Mammary epithelial cell (primary cell): ENCODE measurements at places on chromosomes 13 and 19.
A peak's percentile ranks its signal among the peaks of the same experiment; 100 is the strongest.

- DNase-seq, result no peak
Measured at GRCh38 chr19:36572593-36573019, 486 bp downstream of the ZNF529 start.

GRCh38 chr13:113137691-113138298 lies 15.2 kb downstream of the F10 start:
- no peak for DNase-seq

DNA sequence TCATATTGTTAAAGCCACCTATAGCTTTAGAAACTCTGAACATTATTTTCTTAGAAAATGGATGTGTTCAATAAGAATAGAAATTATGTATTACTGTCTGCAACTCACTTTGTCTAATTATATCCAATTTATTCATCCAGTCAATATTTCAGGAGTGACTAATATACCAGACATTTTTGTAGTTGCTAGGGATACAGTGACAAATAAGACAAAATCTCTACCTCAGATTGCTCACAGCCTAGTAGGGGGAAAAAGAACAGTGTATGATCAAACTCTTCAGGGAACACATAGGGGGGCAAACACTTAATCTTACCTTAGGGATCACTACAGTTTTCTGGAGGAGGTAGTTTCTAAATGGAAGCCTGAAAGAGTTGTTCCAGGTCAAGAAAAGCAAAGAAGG lies 8.6 kb downstream of the BRCA2 start:
- DNase-seq, result peak; percentile 39

DNA sequence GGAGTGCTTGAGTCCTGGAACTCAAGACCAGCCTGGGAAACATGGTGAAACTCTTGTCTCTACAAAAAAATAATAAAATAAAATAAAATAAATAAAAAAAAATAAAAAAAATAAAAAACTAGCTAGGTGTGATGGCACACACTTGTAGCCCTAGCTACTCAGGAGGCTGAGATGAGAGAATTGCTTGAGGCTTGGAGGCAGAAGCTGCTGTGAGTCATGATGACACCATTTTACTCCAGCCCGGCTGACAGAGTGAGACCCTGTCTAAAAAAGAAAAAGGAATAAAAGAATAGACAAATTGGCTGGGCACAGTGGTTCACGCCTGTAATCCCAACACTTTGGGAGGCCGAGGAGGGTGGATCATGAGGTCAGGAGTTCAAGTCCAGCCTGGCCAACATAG lies 1168.9 kb downstream of the SLITRK5 start:
- no peak for DNase-seq

DNA sequence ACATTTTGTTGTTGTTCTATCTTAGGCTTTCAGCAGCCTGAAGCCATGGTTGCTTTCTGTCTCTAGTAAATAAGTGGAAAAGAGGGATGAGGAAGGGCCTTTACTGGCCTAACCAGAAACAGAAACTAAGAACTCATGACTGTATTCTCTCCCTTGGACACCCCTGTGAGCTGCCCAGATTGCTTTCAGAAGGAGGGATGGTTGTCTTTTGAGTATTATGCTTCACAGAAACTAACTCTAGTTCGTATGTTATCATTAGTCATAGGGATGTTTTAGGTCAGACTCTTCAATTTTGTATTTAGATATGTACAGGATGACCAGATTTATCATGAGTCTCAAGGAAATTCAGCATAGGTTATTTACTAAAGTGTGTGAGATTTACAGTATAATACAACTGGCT lies 17.5 kb downstream of the BORA start:
- no peak for DNase-seq

- DNase-seq, result no peak
Measured at GRCh38 chr13:38376546-38376945, 26.9 kb downstream of the UFM1 start.

GRCh38 chr13:36718686-36719085 lies 44.9 kb downstream of the SERTM1 start:
- no peak for DNase-seq

- peak; percentile 94 for DNase-seq
Measured at GRCh38 chr19:40718774-40719391, 2.0 kb downstream of the ITPKC start.

GRCh38 chr19:6484230-6484629 lies 2.6 kb upstream of the DENND1C start:
- DNase-seq, result no peak

GRCh38 chr13:40221460-40222201 lies 444.8 kb downstream of the FOXO1 start:
- DNase-seq, result peak; percentile 83

DNA sequence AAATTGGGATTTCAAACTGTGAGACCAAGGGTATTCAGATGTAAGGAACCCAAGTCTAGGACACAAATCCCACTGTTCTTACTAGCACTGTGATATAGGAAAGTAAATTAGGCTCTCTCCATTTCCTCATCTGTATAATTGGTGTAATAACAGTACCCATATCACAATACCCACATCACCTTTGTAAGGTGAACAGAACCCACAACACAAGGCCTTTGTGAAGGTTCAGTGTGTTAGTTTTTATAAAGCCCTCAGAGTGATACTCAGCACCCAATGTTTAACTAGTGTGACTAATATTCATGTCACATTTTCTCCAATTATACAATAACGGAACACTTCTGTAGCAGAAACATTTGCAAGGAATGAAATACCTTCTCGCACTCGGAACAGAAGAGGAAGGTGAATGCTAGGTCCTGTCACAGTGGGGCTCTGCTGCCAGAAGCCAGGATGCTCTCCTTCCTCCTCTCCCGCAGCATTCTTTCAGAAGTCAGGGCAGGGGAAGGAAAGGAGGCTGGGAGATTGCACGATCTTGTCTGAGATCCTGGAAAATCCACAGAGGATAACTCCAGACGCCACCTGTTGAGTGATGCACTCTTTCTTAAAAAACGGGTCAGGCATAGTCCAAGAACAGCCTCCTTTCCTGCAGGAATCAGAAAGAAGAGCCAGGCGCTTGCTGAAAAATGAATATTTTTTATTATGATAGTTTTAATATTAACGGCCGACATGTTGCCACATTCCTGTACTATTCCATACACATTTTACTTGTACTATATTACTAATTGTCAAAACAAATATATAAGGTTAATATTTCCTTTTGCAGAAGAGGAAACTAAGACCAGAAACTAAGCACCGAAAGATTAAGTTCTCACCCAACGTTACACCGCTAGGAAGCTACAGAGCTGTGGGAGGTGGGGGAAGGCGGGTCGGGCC lies 762 bp downstream of the ZNF45 start:
- DNase-seq, result peak; percentile 41

DNA sequence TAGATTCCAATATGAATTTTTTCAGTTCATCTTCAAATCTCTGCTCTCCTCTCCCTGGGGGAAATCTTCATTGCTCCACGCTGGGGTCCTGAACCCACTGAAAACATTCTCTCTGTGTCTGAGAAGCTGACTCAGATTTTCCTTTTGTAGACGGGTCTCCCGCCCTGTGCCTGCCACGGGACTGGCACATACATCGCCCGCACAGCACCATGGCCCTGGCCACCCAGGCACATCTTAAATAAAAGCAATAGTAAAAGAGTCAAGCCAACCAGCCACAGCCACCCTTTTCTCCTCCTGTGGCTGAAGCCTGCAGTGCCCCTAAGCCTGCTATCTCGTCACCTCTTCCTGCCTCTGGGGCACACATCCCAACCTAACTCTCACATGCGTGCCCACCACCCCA lies 301.2 kb downstream of the ZNF536 start:
- DNase-seq, result no peak

DNA sequence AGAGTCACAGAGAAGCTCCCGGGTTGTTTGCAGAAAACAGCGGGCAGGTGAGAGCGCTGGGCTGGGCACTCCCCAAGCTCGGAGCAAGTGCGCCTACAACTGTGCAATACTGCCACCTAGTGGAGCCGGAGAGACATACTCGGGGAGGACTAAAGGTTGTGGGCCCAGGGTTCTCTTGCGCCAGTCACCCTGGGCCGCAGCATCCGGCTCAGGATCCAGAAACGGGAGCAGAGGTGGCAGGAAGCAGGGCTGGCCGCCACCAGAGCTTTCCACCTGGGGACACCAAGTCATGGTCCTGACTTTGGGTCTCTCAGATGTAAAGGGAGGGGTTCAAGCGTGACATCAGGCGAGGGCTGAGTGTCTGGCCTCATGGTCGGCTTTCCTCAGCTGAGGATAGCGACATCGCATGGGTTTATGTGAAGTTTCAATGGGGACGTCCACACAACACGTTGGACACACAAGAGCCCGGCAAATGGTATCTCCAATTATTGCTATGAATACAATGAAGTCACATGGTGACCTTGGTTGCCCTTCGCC lies 11.2 kb upstream of the KLK4 start:
- DNase-seq, result peak; percentile 77

GRCh38 chr13:112722433-112723263 lies 32.8 kb downstream of the ATP11A start:
- peak; percentile 35 for DNase-seq

DNA sequence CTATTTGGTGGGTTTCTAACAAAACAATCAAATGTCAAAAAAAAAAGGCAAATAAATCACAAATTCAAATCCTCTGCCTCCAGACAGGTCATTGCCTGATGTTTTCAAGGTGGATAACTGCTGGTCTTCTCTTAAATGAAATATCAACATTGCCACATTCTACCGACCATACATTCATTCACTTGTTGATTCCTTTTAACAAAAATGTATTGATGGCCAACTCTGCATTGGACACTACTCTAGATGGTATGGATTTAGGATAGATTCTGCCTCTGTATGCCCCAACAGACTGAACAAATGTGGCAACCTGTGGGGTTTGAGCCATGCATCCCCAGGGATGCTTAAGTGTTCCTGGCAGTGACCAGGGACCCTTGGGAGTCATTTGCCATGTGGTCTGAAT lies 87.6 kb upstream of the STK24 start:
- DNase-seq, result no peak

GRCh38 chr13:96109125-96109524 lies 19.2 kb downstream of the HS6ST3 start:
- no peak for DNase-seq

DNA sequence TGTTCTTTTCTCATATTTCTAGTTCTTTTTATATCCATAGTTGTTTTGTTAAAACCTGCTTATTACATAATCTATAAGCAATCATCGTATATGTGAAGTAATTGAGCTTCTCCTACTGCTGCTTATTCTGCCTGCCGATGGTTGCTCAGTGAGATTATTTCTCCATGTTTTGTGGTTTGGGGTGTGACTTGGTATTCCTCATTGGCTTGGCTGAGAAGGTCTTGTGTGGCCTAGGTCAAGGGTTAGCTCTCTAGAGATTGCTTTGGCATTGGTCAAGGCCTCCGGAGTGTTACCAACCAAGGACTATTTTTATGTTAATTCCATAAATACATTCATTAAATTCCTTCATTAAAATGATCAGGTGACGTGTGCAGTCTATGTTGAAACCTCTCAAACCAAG lies 302.8 kb downstream of the MYO16 start:
- no peak for DNase-seq

- no peak for DNase-seq
Measured at GRCh38 chr13:41675306-41675705, 218.0 kb downstream of the RGCC start.

- DNase-seq, result no peak
Measured at GRCh38 chr19:2814426-2814825, 5.2 kb upstream of the ZNF554 start.
